Activated CD4-positive, alpha-beta memory T cell treated with anti-CD3 and anti-CD28 coated beads, Interleukin-2, amount 10 ng/mL, durations not matched to agents 7 days and 5 days (primary cell): ENCODE measurements at places on chromosomes 5 and 9. TPM values are rescaled to one million over a fixed set of nuclear protein-coding genes. Genes with fewer than 3 reads are reported as not detected.

DNA sequence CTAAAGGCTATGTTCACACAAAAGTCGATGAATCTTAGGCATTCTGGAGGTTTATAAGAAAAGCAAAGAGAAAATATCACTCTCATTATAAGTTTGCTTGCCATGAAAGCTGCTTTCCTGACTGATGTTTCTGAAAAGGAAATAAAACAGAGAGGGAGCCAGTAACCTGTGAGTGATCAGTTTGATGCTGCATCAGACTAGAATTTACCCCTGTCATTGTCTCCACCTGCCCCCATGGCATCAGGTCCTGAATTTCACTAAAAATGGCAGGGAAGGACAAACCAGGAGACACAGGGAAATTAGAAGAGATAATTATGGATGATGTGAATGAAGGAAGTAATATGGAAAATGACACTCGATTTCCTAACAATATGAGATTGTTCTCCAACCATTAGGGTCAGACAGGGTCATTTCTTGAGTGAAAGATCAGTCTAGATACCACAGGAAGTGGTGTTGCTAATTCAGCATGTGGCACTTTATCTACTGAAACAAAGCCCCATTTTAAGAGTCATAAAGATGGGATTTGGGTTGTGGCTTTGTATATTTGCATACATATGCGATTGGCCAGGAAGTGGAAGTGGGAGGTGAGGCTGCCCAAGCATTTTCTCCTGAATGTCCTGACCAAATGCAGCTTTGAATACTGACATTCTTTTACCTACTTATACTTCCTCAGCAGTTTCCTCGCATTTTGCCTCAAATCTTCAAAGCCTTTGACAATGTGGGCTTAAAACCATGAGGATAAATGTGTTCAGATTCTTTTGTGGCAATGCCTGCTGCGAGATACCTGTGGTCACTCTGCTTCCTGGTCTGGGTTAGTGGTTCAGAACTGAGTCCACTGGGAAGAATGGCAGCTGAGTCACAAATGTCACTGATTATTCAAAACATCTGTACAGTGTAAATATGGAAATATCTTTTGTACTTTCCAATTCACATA lies 29.7 kb downstream of the MEGF10 start:
- no peak overlapping the region for H3K4me3 ChIP-seq
- peaks cover 20% of the 10 kb centered on the region for H3K4me1 ChIP-seq
- H3K27ac ChIP-seq: no peak overlapping the region
- DNase-seq: no peak
- peaks cover 7% of the 10 kb centered on the region for H3K27me3 ChIP-seq
- H3K36me3 ChIP-seq: no peaks in the 10 kb centered on the region

- H3K36me3 ChIP-seq: no peaks in the 10 kb centered on the region
- H3K4me1 ChIP-seq: peaks cover 20% of the 10 kb centered on the region
- H3K27ac ChIP-seq: peak overlapping the region; percentile 79
- H3K4me3 ChIP-seq: peak overlapping the region; percentile 57
- H3K27me3 ChIP-seq: peaks cover 18% of the 10 kb centered on the region
- DNase-seq: no peak
Measured at GRCh38 chr5:59790376-59790775, 103.2 kb downstream of the PDE4D start.

- no peaks in the 10 kb centered on the region for H3K27me3 ChIP-seq
- no peaks in the 10 kb centered on the region for H3K36me3 ChIP-seq
Measured at GRCh38 chr5:13976867-13977830, 32.7 kb upstream of the DNAH5 start.

DNA sequence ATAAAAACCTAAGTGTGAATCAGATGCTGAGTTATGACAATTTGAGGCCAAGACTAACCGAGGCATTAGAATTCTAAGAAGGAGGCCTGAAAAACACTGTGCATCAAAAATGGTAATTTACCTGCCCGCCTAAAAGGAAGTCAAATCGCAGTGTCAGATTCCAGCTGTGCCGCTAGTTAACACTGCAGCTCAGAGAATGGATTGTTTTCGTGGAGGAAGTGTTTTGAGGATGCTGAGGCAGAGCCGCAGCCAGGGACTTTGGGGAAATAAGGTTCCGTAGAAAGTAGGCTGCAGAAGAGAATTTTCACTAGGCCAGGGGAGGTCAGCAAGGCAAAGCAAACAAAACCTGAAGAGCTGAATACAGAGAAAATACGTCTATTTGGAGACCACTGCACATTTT lies 226.4 kb upstream of the ISL1 start:
- H3K27ac ChIP-seq: no peak overlapping the region
- no peak for DNase-seq
- no peak overlapping the region for H3K4me3 ChIP-seq
- H3K36me3 ChIP-seq: no peaks in the 10 kb centered on the region
- H3K4me1 ChIP-seq: no peaks in the 10 kb centered on the region

DNA sequence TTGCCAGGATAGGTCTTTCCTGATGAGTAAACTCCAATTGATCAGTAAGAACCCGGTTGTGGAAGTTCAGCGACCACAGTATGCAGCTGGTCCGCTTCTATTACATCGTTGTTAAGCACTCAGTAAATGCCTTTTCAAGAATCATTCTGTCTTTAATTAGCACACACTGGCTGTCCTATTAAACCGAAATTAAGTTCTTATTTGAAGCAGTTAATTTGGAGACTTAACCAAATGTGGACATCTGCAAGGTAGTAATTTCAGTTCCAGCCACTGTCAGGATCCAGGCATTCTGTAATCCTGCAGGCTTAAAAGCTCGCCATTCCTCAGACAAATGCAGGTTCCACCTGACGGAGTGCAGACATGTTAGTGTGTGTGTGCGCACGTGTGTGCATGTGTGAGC lies 254.6 kb downstream of the IRX2 start:
- H3K4me1 ChIP-seq: no peaks in the 10 kb centered on the region
- H3K4me3 ChIP-seq: no peak overlapping the region
- no peak overlapping the region for H3K27ac ChIP-seq
- H3K36me3 ChIP-seq: no peaks in the 10 kb centered on the region

DNA sequence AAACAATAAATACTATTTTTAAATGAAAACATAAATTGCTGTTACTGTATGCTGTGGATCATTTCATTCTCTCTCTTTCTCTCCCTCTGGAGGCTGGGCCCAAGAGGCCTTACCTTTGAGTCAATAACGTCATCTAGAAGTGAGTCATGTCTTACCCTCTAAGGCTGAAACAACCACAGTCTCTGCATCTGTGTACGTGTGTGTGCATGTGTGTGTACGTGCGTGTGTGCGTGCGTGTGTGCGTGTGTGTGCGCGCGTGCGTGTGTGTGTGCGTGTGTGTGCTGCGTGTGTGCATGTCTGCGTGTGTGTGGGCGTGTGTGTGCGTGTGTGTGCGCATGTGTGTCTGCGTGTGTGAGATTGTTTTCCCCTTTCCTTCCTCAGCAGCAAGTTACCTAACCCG lies 13.6 kb upstream of the IL17B start:
- DNase-seq: no peak
- no peak overlapping the region for H3K27ac ChIP-seq
- H3K4me1 ChIP-seq: peaks cover 2% of the 10 kb centered on the region
- H3K36me3 ChIP-seq: no peaks in the 10 kb centered on the region
- no peak overlapping the region for H3K4me3 ChIP-seq

- no peak overlapping the region for H3K27ac ChIP-seq
- peaks cover 3% of the 10 kb centered on the region for H3K4me1 ChIP-seq
- no peaks in the 10 kb centered on the region for H3K36me3 ChIP-seq
- DNase-seq: no peak
- H3K27me3 ChIP-seq: peaks cover 11% of the 10 kb centered on the region
- no peak overlapping the region for H3K4me3 ChIP-seq
Measured at GRCh38 chr5:149416987-149417710, 38.1 kb upstream of the IL17B start.

DNA sequence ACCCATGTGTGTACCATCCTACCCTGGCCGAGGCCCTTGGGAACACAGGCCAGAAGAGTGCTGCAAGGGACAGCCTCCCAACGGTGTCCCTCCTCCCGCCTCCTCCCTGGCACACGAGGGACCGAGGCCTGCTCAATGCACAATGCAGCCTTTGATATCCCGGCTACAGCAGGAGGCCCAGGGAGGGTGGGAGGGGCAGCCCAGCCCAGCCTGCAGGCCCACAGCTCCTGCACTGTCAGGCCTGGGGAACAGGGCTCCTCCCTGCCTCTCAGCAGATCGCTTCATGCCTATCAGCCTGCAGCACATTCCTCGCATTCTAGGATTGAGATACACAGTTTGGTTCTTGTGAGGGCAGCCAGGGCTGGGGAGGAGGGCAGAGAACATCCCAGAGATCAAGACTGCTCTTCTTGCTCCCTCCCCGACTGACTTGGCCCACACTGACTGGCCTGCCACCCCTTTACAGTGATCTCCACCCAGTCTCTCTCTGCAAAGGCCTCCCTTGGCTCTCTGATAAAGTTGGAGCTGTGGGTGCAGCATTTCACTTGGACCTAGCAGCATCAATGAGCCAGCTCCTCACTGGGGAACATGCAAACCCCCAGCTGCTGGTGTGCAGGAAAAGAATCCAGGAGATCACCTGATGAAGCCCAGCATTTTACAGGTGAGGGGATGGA lies at the start of gene SH3TC2:
Gene SH3TC2, minus strand, starts transcription at position 46 of the 671 bp plus-strand sequence. Its CDS starts 40 bp downstream, at position 6.
- H3K4me3 ChIP-seq: no peak within 1 kb of the TSS
- H3K36me3 ChIP-seq: no peaks in the 10 kb centered on the region
- peaks cover 11% of the 10 kb centered on the region for H3K27me3 ChIP-seq
- no peak within 1 kb of the TSS for H3K27ac ChIP-seq
- H3K4me1 ChIP-seq: peaks cover 4% of the 10 kb centered on the region
- no peak for DNase-seq

- H3K36me3 ChIP-seq: no peaks in the 10 kb centered on the region
- peaks cover 34% of the 10 kb centered on the region for H3K4me1 ChIP-seq
- no peak overlapping the region for H3K4me3 ChIP-seq
Measured at GRCh38 chr5:14420101-14420811, 161.3 kb upstream of the OTULINL start.

GRCh38 chr9:127193483-127193882 lies 71.0 kb upstream of the ANGPTL2 start:
- H3K27me3 ChIP-seq: peaks cover 10% of the 10 kb centered on the region
- no peak overlapping the region for H3K4me3 ChIP-seq
- H3K4me1 ChIP-seq: peaks cover 7% of the 10 kb centered on the region

DNA sequence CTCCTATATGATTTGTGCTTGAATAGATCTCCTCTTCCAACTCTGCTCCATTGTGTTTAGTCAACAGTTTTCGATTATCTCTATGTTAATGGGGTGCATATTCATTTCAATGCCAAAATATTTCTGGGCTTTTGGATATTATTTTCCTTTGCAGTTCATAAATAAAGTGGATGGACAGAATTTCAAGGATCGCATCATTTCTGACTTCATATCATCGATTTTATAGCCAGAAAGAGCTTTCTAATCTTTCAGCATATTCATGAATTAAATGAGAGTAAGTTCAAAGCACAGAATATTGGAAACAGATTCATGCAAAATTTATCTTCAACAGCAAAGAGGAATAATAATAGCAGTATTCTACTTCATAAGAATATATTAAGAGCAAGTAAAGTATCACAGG lies 60.0 kb upstream of the MINAR2 start:
- no peaks in the 10 kb centered on the region for H3K36me3 ChIP-seq
- no peak for DNase-seq
- H3K4me3 ChIP-seq: no peak overlapping the region

- no peak for DNase-seq
- H3K36me3 ChIP-seq: peaks cover 62% of the 10 kb centered on the region
- H3K4me3 ChIP-seq: no peak overlapping the region
- no peak overlapping the region for H3K27ac ChIP-seq
- H3K4me1 ChIP-seq: peaks cover 5% of the 10 kb centered on the region
- H3K27me3 ChIP-seq: no peaks in the 10 kb centered on the region
Measured at GRCh38 chr9:125346080-125346732, 84.6 kb downstream of the GAPVD1 start.

- no peak overlapping the region for H3K4me3 ChIP-seq
- DNase-seq: no peak
- H3K27ac ChIP-seq: no peak overlapping the region
- peaks cover 60% of the 10 kb centered on the region for H3K4me1 ChIP-seq
- peaks cover 6% of the 10 kb centered on the region for H3K36me3 ChIP-seq
Measured at GRCh38 chr9:87711857-87712800, 13.8 kb upstream of the CTSL start.

DNA sequence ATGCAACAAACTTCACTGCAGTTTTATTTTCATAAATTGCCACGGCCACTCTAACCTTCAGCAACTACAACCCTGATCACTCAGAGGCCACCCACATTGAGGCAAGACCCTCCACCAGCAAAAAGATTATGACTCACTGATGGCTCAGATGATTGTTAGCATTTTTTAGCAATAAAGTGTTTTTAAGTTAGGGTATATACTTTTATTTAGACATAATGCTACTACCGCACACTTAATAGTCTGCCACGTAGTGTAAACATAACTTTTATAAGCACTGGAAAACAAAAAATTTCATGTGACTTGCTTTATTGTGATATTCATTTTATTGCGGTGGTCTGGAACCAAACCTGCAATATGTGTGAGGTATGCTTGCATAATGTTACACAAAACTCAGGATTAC lies 257.9 kb downstream of the ZSWIM6 start:
- peaks cover 5% of the 10 kb centered on the region for H3K27me3 ChIP-seq
- H3K4me3 ChIP-seq: no peak overlapping the region
- no peaks in the 10 kb centered on the region for H3K4me1 ChIP-seq
- no peak overlapping the region for H3K27ac ChIP-seq
- DNase-seq: no peak
- H3K36me3 ChIP-seq: no peaks in the 10 kb centered on the region

- DNase-seq: no peak
- peaks cover 32% of the 10 kb centered on the region for H3K4me1 ChIP-seq
- no peaks in the 10 kb centered on the region for H3K36me3 ChIP-seq
Measured at GRCh38 chr5:151238303-151238741, 14.4 kb upstream of the CCDC69 start.

GRCh38 chr5:123044926-123045617 lies 8.5 kb upstream of the PPIC start:
- no peaks in the 10 kb centered on the region for H3K4me1 ChIP-seq
- DNase-seq: no peak
- H3K36me3 ChIP-seq: no peaks in the 10 kb centered on the region
- no peak overlapping the region for H3K27ac ChIP-seq
- no peak overlapping the region for H3K4me3 ChIP-seq

GRCh38 chr9:131310833-131311554 lies 21.5 kb downstream of the PLPP7 start:
- H3K27me3 ChIP-seq: no peaks in the 10 kb centered on the region
- peak overlapping the region; percentile 30 for H3K4me3 ChIP-seq
- peak overlapping the region; percentile 57 for H3K27ac ChIP-seq
- peaks cover 11% of the 10 kb centered on the region for H3K4me1 ChIP-seq
- peak; percentile 80 for DNase-seq

GRCh38 chr9:116080561-116080960 lies 73.0 kb upstream of the PAPPA start:
- no peaks in the 10 kb centered on the region for H3K27me3 ChIP-seq
- no peak overlapping the region for H3K4me3 ChIP-seq
- DNase-seq: no peak
- H3K4me1 ChIP-seq: no peaks in the 10 kb centered on the region

CD274 gene
- total RNA-seq: 12.6 TPM

JAKMIP2 gene
- total RNA-seq: 1.9 TPM

CDK7 gene
- total RNA-seq: 30.5 TPM

HBEGF gene
- total RNA-seq: 67.9 TPM

HSDL2 gene
- total RNA-seq: 18.4 TPM

WHRN gene
- 4.5 TPM for total RNA-seq

C9 gene
- total RNA-seq: not detected

RORB gene
- 0.13 TPM for total RNA-seq
